Activated CD4-positive, alpha-beta T cell treated with anti-CD3 and anti-CD28 coated beads for 36 hours (primary cell): ENCODE measurements at places on chromosomes 12 and 14.

- no peak overlapping the region for H3K4me3 ChIP-seq
- no peaks in the 10 kb centered on the region for H3K27me3 ChIP-seq
- DNase-seq, result no peak
Measured at GRCh38 chr12:66952668-66953067, 273.8 kb upstream of the GRIP1 start.

GRCh38 chr14:103126873-103127304 is 3.6 kb downstream of the TNFAIP2 start:
- no peak overlapping the region for H3K4me3 ChIP-seq
- peaks cover 12% of the 10 kb centered on the region for H3K27me3 ChIP-seq
- H3K27ac ChIP-seq, result no peak overlapping the region
- DNase-seq, result no peak
- H3K4me1 ChIP-seq, result no peaks in the 10 kb centered on the region
- no peaks in the 10 kb centered on the region for H3K36me3 ChIP-seq

GRCh38 chr12:55829967-55830600 is 697 bp upstream of the DNAJC14 start:
- peak overlapping the region; percentile 99 for H3K4me3 ChIP-seq
- peaks cover 46% of the 10 kb centered on the region for H3K4me1 ChIP-seq
- DNase-seq, result peak; percentile 52
- peak overlapping the region; percentile 97 for H3K27ac ChIP-seq

- no peak overlapping the region for H3K4me3 ChIP-seq
- no peaks in the 10 kb centered on the region for H3K27me3 ChIP-seq
- peaks cover 3% of the 10 kb centered on the region for H3K4me1 ChIP-seq
- DNase-seq, result no peak
- H3K36me3 ChIP-seq, result peaks cover 15% of the 10 kb centered on the region
Measured at GRCh38 chr12:50916292-50916691, 36.1 kb upstream of the HIGD1C start.

- no peaks in the 10 kb centered on the region for H3K27me3 ChIP-seq
- peaks cover 50% of the 10 kb centered on the region for H3K4me1 ChIP-seq
- H3K36me3 ChIP-seq, result peaks cover 42% of the 10 kb centered on the region
- DNase-seq, result no peak
- H3K27ac ChIP-seq, result no peak overlapping the region
Measured at GRCh38 chr14:75150150-75150549, 23.3 kb upstream of the NEK9 start.

- peaks cover 31% of the 10 kb centered on the region for H3K27me3 ChIP-seq
- H3K27ac ChIP-seq, result no peak overlapping the region
- H3K4me1 ChIP-seq, result peaks cover 8% of the 10 kb centered on the region
- no peaks in the 10 kb centered on the region for H3K36me3 ChIP-seq
- DNase-seq, result no peak
- H3K4me3 ChIP-seq, result no peak overlapping the region
Measured at GRCh38 chr12:2631653-2632350, 163.0 kb upstream of the FKBP4 start.

DNA sequence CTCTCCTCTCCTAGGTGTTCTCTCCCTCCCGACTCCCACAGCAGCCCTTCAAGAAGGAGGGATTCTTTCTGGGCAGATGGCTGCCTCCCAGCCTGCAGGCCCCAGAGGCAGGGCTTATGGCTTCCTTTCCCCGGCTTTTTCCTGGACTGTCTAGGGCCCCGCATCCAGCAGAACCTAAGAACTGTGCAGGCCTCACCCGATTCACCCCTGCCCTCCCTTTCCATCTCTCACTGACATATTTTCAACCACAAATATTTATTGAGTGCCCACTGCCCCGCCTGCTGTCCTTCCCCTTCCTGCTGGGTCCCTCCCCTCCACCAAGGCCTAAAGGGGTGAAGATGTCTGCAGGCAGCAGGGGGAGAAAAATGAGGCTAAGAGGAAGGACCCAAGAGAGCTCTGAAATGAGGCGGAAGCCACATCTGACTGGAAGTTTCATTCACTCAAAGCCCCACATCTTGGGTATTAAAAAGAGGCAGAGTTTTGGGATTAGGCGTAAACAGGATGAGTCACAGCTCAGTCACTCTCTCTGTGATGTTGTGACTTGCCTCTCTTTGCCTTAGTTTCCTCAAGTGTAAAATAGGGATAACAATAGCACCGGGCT is 2.9 kb downstream of the SCNN1A start:
- no peaks in the 10 kb centered on the region for H3K27me3 ChIP-seq
- H3K4me1 ChIP-seq, result peaks cover 43% of the 10 kb centered on the region
- no peaks in the 10 kb centered on the region for H3K36me3 ChIP-seq
- H3K4me3 ChIP-seq, result no peak overlapping the region
- H3K27ac ChIP-seq, result peak overlapping the region; percentile 78

- no peak for DNase-seq
- H3K27ac ChIP-seq, result no peak within 1 kb of the TSS
- H3K4me1 ChIP-seq, result no peaks in the 10 kb centered on the region
Measured at GRCh38 chr12:7060353-7060954, at the start of gene C1S. Gene C1S (plus strand): TSS chr12:7060718. CDS start chr12:7061913, 1,195 bp downstream.

- H3K36me3 ChIP-seq, result no peaks in the 10 kb centered on the region
- peaks cover 4% of the 10 kb centered on the region for H3K4me1 ChIP-seq
- no peak overlapping the region for H3K4me3 ChIP-seq
- no peak overlapping the region for H3K27ac ChIP-seq
- peaks cover 11% of the 10 kb centered on the region for H3K27me3 ChIP-seq
Measured at GRCh38 chr14:51619561-51619960, 32.1 kb upstream of the FRMD6 start.

DNA sequence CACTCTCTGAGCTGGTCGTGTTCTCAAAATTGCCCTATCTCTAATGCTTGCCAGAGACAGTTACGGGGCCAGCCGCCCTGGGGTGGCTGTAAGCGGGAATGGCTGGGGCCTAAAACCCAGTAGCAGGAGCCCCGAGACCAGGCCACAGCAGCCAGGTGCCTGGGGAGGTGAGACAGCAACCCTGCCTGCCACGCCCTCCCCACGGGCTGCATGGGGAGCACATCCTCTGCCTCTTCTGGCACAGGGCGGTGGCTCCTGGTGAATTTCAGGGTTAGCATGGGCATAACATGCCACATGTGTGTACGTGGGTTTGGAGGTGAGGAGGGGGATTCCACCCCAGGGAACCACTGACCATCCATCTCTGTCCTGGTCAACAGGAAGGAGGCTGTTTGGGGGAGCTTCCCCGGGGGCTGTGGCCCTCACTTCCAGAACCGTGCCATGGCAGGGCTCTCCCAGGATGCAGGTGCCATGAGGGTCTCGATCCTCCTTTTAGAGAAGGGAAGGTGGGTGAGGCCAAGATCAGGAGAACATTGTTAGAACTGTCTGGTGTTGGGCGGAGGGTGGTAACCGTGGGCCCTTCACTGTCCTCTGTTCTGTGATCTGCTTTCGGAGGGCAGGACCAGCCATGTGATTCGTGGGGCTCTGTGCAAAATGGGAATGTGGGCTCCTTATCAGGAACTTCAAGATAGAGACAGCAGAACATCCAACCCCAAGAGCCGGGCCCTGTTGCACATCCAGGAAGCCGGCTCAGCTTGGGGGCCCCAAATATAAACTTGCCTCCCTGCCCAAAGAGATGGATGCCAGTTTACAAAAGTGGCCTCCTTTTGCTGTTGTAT is 312.2 kb upstream of the DIO3 start:
- peaks cover 4% of the 10 kb centered on the region for H3K27me3 ChIP-seq
- H3K4me1 ChIP-seq, result no peaks in the 10 kb centered on the region
- H3K36me3 ChIP-seq, result no peaks in the 10 kb centered on the region
- no peak overlapping the region for H3K27ac ChIP-seq
- no peak for DNase-seq

- peaks cover 2% of the 10 kb centered on the region for H3K27me3 ChIP-seq
- H3K27ac ChIP-seq, result no peak overlapping the region
- no peak overlapping the region for H3K4me3 ChIP-seq
- no peaks in the 10 kb centered on the region for H3K4me1 ChIP-seq
- no peak for DNase-seq
Measured at GRCh38 chr12:131280426-131280825, 326.7 kb downstream of the ADGRD1 start.

DNA sequence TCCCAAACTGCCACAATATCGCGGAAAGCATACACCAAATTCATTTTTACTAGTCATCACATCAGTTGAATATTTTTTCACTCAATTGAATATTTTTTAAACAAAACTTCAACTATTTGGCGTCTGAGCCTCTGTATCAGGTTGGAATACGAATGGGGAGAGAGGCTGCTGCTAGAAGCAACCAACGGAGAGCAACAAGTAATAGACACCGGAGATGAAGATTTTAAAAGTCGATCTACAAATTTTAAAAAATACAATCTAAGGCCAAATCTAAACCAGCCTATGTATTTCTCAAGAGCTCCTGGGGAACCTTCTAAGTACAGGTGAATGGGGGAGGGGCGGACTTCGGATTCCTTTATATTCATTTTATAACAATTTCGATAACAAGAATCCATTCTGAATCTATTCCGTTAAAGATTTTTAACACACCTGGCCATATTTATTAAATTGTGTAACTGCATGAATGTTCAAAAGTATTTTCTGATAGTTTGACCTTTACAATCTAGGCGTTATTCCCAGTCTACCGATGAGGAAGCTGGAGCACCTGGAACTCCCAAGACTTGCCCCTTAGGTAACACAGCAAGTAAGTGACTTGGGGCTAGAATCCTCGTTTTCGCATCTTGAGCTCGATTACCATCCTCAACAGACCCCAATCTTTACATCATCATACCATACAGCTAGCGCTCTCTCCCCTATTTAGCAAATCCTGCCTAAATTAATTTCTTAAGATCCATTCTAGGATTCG is 1.2 kb downstream of the GNPNAT1 start:
- H3K36me3 ChIP-seq, result peaks cover 6% of the 10 kb centered on the region
- H3K27me3 ChIP-seq, result no peaks in the 10 kb centered on the region
- no peak for DNase-seq
- peaks cover 33% of the 10 kb centered on the region for H3K4me1 ChIP-seq
- H3K4me3 ChIP-seq, result peak overlapping the region; percentile 95

- H3K27me3 ChIP-seq, result no peaks in the 10 kb centered on the region
- no peak for DNase-seq
- no peaks in the 10 kb centered on the region for H3K4me1 ChIP-seq
- no peaks in the 10 kb centered on the region for H3K36me3 ChIP-seq
Measured at GRCh38 chr14:32399920-32400319, 70.8 kb downstream of the AKAP6 start.

DNA sequence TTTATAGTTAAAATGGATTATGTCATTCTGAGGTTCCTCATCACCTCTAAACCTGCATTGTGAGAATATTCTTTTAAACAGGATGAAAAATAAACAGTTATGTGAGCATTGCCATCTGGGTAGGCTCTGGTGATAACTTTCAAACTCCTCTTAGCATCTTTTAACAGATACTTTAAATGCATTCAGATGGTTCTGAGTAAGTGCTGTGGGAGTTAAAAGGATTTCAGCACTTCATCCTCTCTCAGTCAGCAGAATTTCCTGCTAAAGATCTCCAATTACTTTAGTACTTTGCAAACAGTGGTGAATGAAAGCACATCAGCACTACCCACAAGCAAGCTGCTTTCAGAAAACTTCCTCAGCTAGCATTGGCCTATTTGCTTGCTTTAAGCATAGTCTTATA is 59.3 kb upstream of the TMTC1 start:
- no peak overlapping the region for H3K4me3 ChIP-seq
- DNase-seq, result no peak
- no peaks in the 10 kb centered on the region for H3K36me3 ChIP-seq
- H3K27ac ChIP-seq, result no peak overlapping the region
- H3K4me1 ChIP-seq, result no peaks in the 10 kb centered on the region

DNA sequence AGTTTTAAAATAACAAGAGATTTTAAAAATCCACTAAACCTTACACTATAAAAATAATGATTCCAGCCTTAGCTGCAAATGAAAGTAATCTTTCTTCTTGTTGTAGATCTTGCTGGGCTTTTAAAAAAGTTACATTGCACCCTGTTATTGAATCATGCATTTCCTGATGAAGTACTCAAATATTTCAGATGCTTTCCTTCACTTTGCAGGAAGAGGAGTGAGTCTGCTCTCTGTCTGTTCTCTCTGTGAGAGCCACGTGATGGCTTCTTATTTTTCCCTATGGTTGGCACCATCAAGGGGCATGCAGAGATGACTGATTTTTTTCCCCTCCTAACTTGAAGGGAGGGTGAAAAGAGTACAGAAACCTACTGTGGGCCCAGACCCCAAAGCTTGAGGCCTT is 262.7 kb downstream of the ATP23 start:
- H3K4me1 ChIP-seq, result no peaks in the 10 kb centered on the region
- H3K4me3 ChIP-seq, result no peak overlapping the region
- no peak overlapping the region for H3K27ac ChIP-seq
- H3K27me3 ChIP-seq, result peaks cover 5% of the 10 kb centered on the region

DNA sequence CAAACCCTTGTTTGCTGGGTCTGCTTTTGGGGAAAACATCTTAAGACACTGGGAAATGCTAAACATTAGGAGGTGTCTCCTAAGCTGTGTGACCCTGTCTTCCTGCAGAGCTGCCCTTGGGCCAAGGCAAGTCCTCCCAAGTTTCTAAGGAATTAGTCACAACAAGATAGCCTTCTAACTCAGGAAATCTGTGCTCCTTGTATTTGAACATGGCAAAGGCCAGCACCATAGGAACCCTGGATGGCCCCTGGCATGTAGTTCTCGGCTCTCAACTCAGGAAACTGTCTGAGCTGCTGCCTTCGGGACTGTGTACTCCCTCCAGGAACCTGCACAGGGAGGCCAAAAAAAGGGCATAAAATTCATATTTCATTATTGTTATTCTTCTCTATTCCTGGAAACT is 37.6 kb upstream of the LTBP2 start:
- H3K4me3 ChIP-seq, result no peak overlapping the region
- H3K36me3 ChIP-seq, result no peaks in the 10 kb centered on the region
- no peak overlapping the region for H3K27ac ChIP-seq
- DNase-seq, result no peak

GRCh38 chr14:93971635-93972027 is 4.7 kb downstream of the ASB2 start:
- DNase-seq, result no peak
- peak overlapping the region; percentile 70 for H3K4me3 ChIP-seq
- peaks cover 2% of the 10 kb centered on the region for H3K27me3 ChIP-seq
- H3K36me3 ChIP-seq, result peaks cover 8% of the 10 kb centered on the region
- peak overlapping the region; percentile 97 for H3K27ac ChIP-seq
- H3K4me1 ChIP-seq, result peaks cover 75% of the 10 kb centered on the region

- no peak overlapping the region for H3K4me3 ChIP-seq
- DNase-seq, result no peak
- H3K36me3 ChIP-seq, result no peaks in the 10 kb centered on the region
- H3K4me1 ChIP-seq, result peaks cover 6% of the 10 kb centered on the region
- H3K27ac ChIP-seq, result no peak overlapping the region
Measured at GRCh38 chr14:99324291-99324690, 52.3 kb upstream of the BCL11B start.

DNA sequence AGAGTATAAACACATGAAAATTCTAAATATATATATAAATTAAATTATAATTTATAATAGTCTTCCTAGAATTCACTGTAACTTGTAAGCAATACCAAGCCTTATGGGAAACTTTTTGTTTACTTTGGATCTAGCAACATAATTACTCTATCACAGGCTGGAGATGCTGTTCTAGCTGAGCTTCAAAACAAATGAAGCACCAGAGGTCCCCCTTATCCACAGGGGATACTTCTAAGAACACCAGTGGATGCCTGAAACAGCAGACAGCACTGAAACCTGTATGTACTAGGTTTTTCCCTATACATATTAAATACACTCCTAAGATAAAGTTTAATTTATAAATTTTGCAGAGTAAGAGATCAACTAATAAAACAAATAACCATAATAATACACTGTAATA is 96.6 kb downstream of the CDK17 start:
- no peaks in the 10 kb centered on the region for H3K27me3 ChIP-seq
- H3K36me3 ChIP-seq, result peaks cover 12% of the 10 kb centered on the region
- H3K4me3 ChIP-seq, result no peak overlapping the region
- no peak overlapping the region for H3K27ac ChIP-seq
